ENCODE measurements at places on chromosomes 4 and X. TPM values are rescaled to one million over a fixed set of nuclear protein-coding genes. Genes with fewer than 3 reads are reported as not detected.

DNA sequence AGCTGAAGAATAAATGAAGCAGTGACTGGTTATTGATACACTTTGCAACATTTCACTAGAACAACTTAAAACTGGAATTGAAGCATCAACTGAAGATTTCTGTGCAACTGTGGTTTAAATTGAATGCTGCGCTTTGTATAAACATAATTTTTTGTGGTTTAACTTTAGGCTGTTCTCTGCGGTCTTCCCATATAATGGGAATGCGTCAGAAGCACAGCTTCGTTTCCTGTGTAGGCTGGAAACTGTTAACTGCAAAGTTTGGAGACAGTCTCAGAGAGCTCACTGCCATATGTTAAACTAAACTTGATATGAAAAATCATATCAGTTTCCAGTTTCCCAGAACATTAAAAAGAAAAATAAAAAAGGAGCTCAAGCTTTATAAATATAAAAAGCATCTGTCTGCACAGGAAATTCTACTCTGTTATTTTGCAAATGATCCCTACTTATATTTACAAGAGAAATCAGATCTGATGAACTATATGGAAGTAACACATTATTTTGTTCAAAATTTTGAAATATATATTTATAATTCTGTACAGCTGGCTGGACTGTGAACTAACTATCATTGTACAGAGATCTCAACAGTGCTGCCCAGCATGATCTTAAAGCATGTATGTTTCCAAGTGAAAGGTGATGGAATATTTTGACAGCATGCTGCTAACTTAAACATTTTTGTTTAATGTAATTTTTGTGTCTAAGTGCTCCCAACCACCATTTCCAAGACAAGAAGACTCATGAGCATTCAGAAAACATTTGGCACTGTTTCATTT is 139.9 kb downstream of the NDST3 start:
- H3K4me1 ChIP-seq: no peaks in the 10 kb centered on the region
- H3K4me3 ChIP-seq: no peak overlapping the region
- no peaks in the 10 kb centered on the region for H3K36me3 ChIP-seq
- no peaks in the 10 kb centered on the region for H3K27me3 ChIP-seq
- no peak for DNase-seq

DNA sequence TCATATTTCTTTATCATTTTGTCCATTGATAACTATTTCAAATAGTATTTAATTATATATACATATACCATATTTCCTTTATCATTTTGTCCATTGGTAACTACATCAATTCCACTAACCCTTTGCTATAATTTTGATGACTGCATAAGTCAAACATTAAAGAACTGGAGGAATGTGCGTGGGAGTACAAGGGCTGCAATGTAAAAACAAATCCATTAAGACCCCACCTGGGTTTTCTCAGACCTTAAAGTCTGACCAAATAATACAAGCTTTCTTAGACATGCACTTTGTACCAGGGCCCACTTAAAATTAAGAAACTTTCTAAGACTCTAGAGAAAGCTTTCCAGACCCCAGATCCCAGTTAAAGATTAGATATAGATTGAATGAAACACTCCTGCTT is 1622.4 kb upstream of the PCDH10 start:
- H3K36me3 ChIP-seq: no peaks in the 10 kb centered on the region
- no peaks in the 10 kb centered on the region for H3K4me1 ChIP-seq
- no peak overlapping the region for H3K27ac ChIP-seq

DNA sequence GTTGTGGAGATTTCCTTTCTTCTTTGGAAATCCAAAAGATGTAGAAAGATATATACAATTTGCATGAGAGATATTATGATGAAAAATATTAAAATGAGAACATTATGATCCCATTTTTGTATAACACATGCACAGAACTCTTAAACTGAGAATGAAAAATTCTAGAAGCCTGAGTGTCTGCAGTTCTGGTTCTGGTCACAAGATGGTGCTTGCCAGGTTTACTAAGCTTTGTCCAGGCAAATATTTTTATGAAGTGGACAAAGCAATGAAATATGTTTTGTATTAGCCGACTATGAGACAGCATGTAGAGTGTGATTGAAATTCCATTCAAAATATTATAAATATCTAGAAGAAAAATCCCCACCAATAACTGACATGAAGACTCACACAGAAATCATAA is 2.2 kb downstream of the PWWP3B start:
- DNase-seq: no peak
- H3K36me3 ChIP-seq: no peaks in the 10 kb centered on the region
- H3K27ac ChIP-seq: no peak overlapping the region
- no peaks in the 10 kb centered on the region for H3K27me3 ChIP-seq
- no peak overlapping the region for H3K4me3 ChIP-seq

DNA sequence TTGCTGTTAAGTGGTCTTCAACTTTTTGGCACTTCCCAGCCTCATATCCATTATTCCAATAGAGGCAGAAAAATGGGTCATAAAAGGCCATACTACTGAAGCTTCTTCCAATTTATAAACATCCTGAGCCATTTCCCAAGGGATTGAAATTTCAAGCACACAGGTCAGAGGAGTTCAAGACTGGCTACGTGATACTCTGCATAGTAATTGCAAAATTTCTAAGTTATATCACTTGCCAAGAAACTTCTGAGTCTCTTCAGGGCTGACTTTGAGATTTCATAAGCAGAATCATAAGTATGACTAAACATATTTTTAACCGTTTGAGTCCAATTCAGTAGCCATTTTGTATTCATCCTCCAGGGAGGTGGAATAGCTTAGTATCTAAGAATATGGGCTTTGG is 75.6 kb upstream of the RXFP1 start:
- no peaks in the 10 kb centered on the region for H3K27me3 ChIP-seq
- DNase-seq: no peak
- H3K4me1 ChIP-seq: no peaks in the 10 kb centered on the region
- H3K27ac ChIP-seq: no peak overlapping the region
- no peaks in the 10 kb centered on the region for H3K36me3 ChIP-seq
- no peak overlapping the region for H3K4me3 ChIP-seq

- H3K36me3 ChIP-seq: no peaks in the 10 kb centered on the region
- no peak overlapping the region for H3K4me3 ChIP-seq
- H3K4me1 ChIP-seq: no peaks in the 10 kb centered on the region
- DNase-seq: no peak
- no peaks in the 10 kb centered on the region for H3K27me3 ChIP-seq
These were observed 63.3 kb downstream of the PTPN13 start for GRCh38 chr4:86657382-86657781.

- DNase-seq: no peak
- no peak overlapping the region for H3K27ac ChIP-seq
- H3K36me3 ChIP-seq: no peaks in the 10 kb centered on the region
- no peak overlapping the region for H3K4me3 ChIP-seq
These were observed 1508.3 kb upstream of the TENM3 start for GRCh38 chr4:180734753-180735432.

GRCh38 chr4:11183356-11183740 is 245.3 kb downstream of the HS3ST1 start:
- no peaks in the 10 kb centered on the region for H3K36me3 ChIP-seq
- no peak overlapping the region for H3K4me3 ChIP-seq
- peaks cover 3% of the 10 kb centered on the region for H3K4me1 ChIP-seq

TBC1D9 gene
- 10.2 TPM for total RNA-seq

DNA sequence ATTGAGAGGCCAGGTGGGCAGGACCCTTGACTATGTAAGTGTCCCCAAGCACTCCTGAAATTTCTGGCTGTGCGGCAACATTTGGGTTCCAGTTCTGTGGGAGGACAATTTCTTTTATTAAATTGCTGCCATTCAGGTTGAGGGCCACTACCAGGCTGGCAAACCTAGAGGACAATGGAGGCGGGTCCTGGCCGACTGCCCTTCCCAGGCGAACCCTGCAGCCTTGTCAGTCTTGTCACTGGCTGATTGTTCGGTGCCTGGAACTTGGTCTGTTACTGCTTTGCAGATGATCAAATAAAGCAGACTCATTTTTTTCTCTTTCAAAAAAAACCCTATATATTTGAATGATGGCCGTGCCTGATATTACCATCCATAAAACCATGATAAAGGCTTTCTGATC is 6.6 kb upstream of the TMEM128 start:
- H3K36me3 ChIP-seq: no peaks in the 10 kb centered on the region
- H3K4me1 ChIP-seq: no peaks in the 10 kb centered on the region
- H3K27me3 ChIP-seq: no peaks in the 10 kb centered on the region

DNA sequence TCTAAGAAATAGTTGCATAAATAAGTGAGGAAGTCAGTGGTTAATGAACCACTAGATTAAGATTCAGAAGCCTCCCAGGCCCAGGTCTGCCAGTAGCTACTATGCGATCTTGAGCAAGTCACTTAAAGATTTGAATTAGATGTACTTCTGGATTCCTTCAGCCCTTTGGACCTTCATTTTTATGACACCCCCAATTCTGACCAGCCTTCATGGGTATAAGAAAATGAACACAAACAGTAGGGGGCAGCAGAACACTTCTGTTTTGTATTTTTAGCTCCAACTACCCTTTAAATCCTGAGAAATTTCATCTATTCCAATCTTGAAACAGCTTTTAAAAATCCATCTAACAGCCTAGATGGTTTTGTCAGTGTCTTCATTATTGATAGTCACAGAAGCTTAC is 19.0 kb downstream of the TMEM47 start:
- no peak overlapping the region for H3K4me3 ChIP-seq
- no peaks in the 10 kb centered on the region for H3K36me3 ChIP-seq
- H3K4me1 ChIP-seq: no peaks in the 10 kb centered on the region
- no peak for DNase-seq

DUX4 gene
- not detected for total RNA-seq

DNA sequence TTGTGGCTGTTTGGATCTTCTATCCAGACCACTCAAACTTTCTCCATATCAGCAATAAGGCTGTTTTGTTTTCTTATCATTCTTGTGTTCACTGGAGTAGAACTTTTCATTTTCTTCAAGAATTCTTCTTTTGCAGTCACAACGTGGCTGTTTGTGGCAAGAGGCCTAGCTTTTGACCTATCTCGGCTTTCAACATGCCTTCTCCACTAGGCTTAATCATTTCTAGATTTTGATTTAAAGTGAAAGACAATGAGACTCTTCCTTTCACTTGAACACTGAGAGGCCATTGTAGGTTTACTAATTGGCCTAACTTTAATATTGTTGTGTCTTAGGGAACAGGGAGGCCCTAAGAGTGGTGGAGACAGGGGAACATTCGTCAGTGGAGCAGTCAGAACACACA is 19.1 kb downstream of the FGF2 start:
- no peaks in the 10 kb centered on the region for H3K4me1 ChIP-seq
- no peaks in the 10 kb centered on the region for H3K27me3 ChIP-seq
- H3K4me3 ChIP-seq: no peak overlapping the region

SSX4B gene
- total RNA-seq: not detected

- H3K36me3 ChIP-seq: no peaks in the 10 kb centered on the region
- no peak overlapping the region for H3K27ac ChIP-seq
- no peaks in the 10 kb centered on the region for H3K4me1 ChIP-seq
- DNase-seq: no peak
- no peaks in the 10 kb centered on the region for H3K27me3 ChIP-seq
These were observed 32.8 kb upstream of the DCLK2 start for GRCh38 chr4:150045410-150045809.

PITX2 gene
- not detected for total RNA-seq

GRCh38 chrX:124208660-124209059 is 123.8 kb upstream of the TEX13D start:
- DNase-seq: no peak
- H3K36me3 ChIP-seq: no peaks in the 10 kb centered on the region
- H3K4me1 ChIP-seq: no peaks in the 10 kb centered on the region
- H3K27me3 ChIP-seq: no peaks in the 10 kb centered on the region

CCNQ gene
- 49.0 TPM for total RNA-seq

DNA sequence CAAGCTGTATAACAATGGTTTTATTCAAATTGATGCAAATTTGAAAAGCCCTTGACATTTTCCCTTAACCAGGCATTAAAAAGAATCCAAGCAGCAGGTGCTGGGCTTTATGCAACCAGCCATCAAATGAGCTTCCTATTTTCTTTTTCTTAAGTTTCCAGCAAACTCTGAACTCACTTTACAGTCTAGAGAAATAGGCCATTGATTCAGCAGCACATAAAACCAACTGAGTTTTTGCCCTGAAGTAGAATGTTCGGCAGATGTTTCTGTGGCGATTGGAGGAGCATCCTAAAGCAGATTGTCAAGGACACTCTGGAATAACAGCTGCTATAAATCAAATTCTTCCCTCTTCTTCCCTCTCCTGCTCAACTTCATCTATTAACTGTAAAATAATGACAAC is 582.8 kb upstream of the CPEB2 start:
- H3K27ac ChIP-seq: no peak overlapping the region
- peaks cover 7% of the 10 kb centered on the region for H3K4me1 ChIP-seq
- no peaks in the 10 kb centered on the region for H3K27me3 ChIP-seq
- DNase-seq: no peak

GRCh38 chr4:72255269-72255668 is 223.5 kb downstream of the NPFFR2 start:
- no peak for DNase-seq
- H3K27ac ChIP-seq: no peak overlapping the region

KLHL34 gene
- total RNA-seq: not detected

GRCh38 chr4:145266881-145267280 is 86.5 kb upstream of the OTUD4 start:
- no peaks in the 10 kb centered on the region for H3K4me1 ChIP-seq
- H3K4me3 ChIP-seq: no peak overlapping the region
- no peak for DNase-seq
- H3K36me3 ChIP-seq: no peaks in the 10 kb centered on the region
- no peak overlapping the region for H3K27ac ChIP-seq

MAB21L2 gene
- 605 TPM for total RNA-seq

DNA sequence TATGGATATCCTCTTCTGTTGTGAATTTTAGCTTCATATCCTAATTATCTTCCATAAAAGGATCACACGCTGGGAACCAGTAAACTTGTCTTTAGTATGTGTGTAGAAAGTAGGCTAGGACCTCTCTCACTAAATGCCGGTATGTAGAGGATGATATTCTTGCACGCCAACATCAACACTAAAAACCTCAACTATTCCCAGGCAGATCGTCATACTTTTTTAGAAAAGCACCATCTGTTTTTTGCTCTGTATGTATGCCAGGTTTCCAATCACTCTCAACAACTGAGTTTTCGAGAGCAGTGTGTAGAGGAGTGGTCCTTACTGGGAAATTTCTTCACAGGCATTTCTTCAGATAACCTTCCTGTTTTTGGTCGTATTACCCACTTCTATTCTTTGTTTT is 283.6 kb downstream of the GALNTL6 start:
- H3K4me3 ChIP-seq: no peak overlapping the region
- no peak for DNase-seq
- no peaks in the 10 kb centered on the region for H3K27me3 ChIP-seq
- H3K27ac ChIP-seq: no peak overlapping the region
- H3K4me1 ChIP-seq: no peaks in the 10 kb centered on the region
- H3K36me3 ChIP-seq: no peaks in the 10 kb centered on the region

- no peaks in the 10 kb centered on the region for H3K27me3 ChIP-seq
- peaks cover 41% of the 10 kb centered on the region for H3K4me1 ChIP-seq
- no peaks in the 10 kb centered on the region for H3K36me3 ChIP-seq
- DNase-seq: no peak
- no peak overlapping the region for H3K4me3 ChIP-seq
- H3K27ac ChIP-seq: peak overlapping the region; percentile 81
These were observed 3.2 kb downstream of the CXorf38 start for GRCh38 chrX:40644176-40644575.

GRCh38 chr4:119697887-119698393 is 69.3 kb upstream of the PDE5A start:
- no peak for DNase-seq
- no peaks in the 10 kb centered on the region for H3K27me3 ChIP-seq
- H3K4me3 ChIP-seq: no peak overlapping the region
